ENCODE measurements at places on chromosomes 13 and 19. TPM values are rescaled to one million over a fixed set of nuclear protein-coding genes. Genes with fewer than 3 reads are reported as not detected.

- no peaks in the 10 kb centered on the region for H3K27me3 ChIP-seq
- H3K36me3 ChIP-seq, result peaks cover 83% of the 10 kb centered on the region
- H3K4me1 ChIP-seq, result no peaks in the 10 kb centered on the region
- peak overlapping the region; percentile 71 for H3K27ac ChIP-seq
- no peak for DNase-seq
These were observed 15.5 kb downstream of the SLC25A30 start for GRCh38 chr13:45402641-45403040.

DNA sequence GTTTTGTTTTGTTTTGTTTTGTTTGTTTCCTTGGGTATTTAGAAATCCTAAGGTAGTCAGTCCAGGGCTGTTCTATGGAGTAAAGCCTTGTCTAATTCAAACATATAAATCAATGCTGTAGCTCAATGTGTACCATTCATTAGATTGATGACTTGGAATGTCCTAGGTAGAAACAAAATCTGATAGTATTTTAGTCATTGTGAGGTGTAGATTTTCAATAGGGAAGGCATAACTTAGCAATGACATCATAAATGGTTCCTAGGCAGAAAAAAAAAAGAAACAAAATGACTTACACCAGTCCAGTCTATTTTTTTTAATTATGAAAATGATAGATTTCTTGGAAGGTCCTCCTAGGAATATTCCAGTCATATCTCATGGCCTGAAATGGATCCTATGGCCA lies 189.9 kb downstream of the SPRY2 start:
- H3K36me3 ChIP-seq, result no peaks in the 10 kb centered on the region
- H3K4me1 ChIP-seq, result no peaks in the 10 kb centered on the region
- H3K27me3 ChIP-seq, result no peaks in the 10 kb centered on the region
- no peak overlapping the region for H3K4me3 ChIP-seq
- no peak for DNase-seq

GRCh38 chr19:3302755-3303154 lies 63.6 kb upstream of the NFIC start:
- H3K4me3 ChIP-seq, result no peak overlapping the region
- no peak for DNase-seq
- H3K27me3 ChIP-seq, result no peaks in the 10 kb centered on the region
- no peak overlapping the region for H3K27ac ChIP-seq
- no peaks in the 10 kb centered on the region for H3K36me3 ChIP-seq
- H3K4me1 ChIP-seq, result no peaks in the 10 kb centered on the region

- no peak overlapping the region for H3K4me3 ChIP-seq
- peaks cover 57% of the 10 kb centered on the region for H3K36me3 ChIP-seq
- H3K27ac ChIP-seq, result no peak overlapping the region
- no peaks in the 10 kb centered on the region for H3K27me3 ChIP-seq
These were observed 23.0 kb downstream of the CUL4A start for GRCh38 chr13:113232208-113233003.

DNA sequence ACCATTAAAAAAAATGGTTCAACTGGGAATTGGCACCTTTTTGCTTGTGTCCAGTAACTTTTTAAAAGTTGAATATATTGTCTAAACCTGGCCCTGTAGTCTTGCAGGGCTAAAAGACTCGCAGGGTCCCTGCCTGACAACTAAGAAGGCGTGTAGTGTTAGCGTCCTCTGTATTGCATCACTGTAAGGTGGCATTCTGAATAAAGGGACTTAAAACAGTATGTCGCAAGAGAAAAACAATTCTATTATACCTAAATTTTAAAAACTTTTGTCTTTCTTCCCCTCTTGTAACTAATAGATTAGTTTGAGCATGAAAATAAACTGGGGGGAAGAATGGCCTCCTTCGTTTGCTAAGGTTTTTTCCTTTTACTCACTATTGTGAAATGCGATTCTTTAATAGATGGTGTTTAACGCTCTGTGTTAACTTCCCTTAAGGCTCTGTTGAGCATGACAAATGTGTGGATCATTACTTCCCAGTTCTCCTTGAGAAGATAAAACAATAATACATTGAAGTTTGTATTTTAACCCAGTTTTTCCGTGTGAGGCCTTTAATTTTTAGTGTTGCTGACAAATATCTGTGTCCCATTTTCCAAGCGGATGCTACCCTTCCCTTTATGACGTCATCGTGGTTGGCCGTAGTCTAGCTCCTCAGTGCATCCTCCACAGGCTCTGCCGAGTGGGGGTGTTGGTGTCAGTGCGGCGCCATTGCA lies 134.6 kb downstream of the KATNAL1 start:
- H3K4me1 ChIP-seq, result no peaks in the 10 kb centered on the region
- no peak overlapping the region for H3K27ac ChIP-seq
- H3K36me3 ChIP-seq, result no peaks in the 10 kb centered on the region
- H3K4me3 ChIP-seq, result no peak overlapping the region
- no peaks in the 10 kb centered on the region for H3K27me3 ChIP-seq
- no peak for DNase-seq

- no peaks in the 10 kb centered on the region for H3K27me3 ChIP-seq
- no peaks in the 10 kb centered on the region for H3K4me1 ChIP-seq
- peaks cover 5% of the 10 kb centered on the region for H3K36me3 ChIP-seq
- DNase-seq, result no peak
These were observed 131.5 kb downstream of the RGCC start for GRCh38 chr13:41588899-41589298.

DNA sequence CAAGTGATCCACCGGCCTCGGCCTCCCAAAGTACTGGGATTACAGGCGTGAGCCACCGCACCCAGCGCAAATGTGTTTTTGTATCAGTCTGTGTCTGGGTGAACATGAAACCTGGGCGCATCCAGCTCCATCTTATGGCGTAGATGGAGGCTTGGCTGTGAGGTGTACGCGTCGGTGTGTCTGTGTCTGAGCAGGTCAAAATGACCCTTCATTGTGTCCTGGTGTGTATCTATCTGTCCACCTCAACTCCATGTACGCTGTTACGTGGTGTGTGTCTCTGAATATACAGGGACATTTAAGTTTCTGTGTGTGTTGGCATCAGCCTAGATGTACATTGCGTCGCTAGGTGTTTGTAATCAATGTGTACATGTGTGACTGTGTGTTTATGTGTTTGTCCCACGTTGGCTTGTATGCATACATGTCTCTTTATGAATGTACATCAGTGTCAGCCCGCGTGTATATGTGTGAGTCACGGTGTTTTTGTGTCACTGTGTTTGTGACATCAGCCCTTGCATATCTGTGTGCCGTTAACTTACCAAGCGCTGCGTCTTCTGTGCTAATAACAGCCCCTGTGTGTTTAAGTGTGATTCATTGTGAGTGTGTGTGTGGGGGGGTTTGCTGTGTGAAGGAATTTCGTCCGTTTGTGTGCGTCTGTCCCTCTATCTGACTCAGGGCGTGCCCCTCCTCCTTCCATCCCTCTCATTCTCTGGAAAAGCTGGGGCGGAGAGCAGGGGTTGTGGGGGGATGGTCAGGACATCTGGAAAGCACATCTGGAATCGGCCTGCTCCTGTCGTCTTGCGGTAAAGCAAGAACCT lies 6.4 kb downstream of the AXL start:
- H3K4me1 ChIP-seq, result peaks cover 37% of the 10 kb centered on the region
- H3K4me3 ChIP-seq, result peak overlapping the region; percentile 56
- H3K27ac ChIP-seq, result peak overlapping the region; percentile 90
- DNase-seq, result peak; percentile 93
- peaks cover 10% of the 10 kb centered on the region for H3K36me3 ChIP-seq
- H3K27me3 ChIP-seq, result no peaks in the 10 kb centered on the region

- H3K27ac ChIP-seq, result peak overlapping the region; percentile 99
- DNase-seq, result peak; percentile 79
- H3K4me1 ChIP-seq, result no peaks in the 10 kb centered on the region
- no peaks in the 10 kb centered on the region for H3K27me3 ChIP-seq
- H3K4me3 ChIP-seq, result peak overlapping the region; percentile 83
These were observed 737 bp upstream of the ZNF181 start for GRCh38 chr19:34733266-34733745.

DNA sequence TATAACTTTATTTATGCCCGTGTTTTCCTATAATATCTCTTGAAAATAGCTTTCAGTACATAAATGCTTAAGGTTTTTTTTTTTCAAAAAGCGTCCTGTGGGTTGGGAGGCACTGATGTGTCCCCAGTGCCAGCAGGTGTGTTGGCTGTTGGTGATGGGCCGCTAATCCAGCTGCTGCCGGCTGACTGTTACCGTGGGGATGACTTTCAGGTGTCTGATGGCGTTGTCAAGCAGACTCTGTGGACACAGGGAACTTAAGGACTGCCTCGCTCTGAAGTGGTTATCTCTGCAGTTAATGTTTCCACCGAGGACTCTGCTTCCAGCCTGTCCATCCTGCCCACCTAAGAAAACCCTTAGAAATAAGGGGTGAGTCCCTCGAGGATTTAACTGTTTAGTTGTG lies 94.5 kb downstream of the ANKRD10 start:
- no peak overlapping the region for H3K4me3 ChIP-seq
- H3K27ac ChIP-seq, result no peak overlapping the region
- no peaks in the 10 kb centered on the region for H3K27me3 ChIP-seq
- no peaks in the 10 kb centered on the region for H3K36me3 ChIP-seq
- peaks cover 6% of the 10 kb centered on the region for H3K4me1 ChIP-seq

GRCh38 chr13:26953291-26953690 lies 192.7 kb upstream of the GPR12 start:
- H3K27me3 ChIP-seq, result no peaks in the 10 kb centered on the region
- no peak overlapping the region for H3K27ac ChIP-seq
- H3K4me1 ChIP-seq, result no peaks in the 10 kb centered on the region

GRCh38 chr19:10796653-10797052 lies 39.4 kb downstream of the TMED1 start:
- no peaks in the 10 kb centered on the region for H3K4me1 ChIP-seq
- peaks cover 90% of the 10 kb centered on the region for H3K36me3 ChIP-seq

GRCh38 chr19:5397804-5398692 lies 57.2 kb upstream of the ZNRF4 start:
- no peak for DNase-seq
- peaks cover 8% of the 10 kb centered on the region for H3K27me3 ChIP-seq
- H3K36me3 ChIP-seq, result no peaks in the 10 kb centered on the region
- H3K4me3 ChIP-seq, result no peak overlapping the region
- H3K27ac ChIP-seq, result no peak overlapping the region

- no peak overlapping the region for H3K27ac ChIP-seq
- no peaks in the 10 kb centered on the region for H3K27me3 ChIP-seq
- no peak for DNase-seq
- no peaks in the 10 kb centered on the region for H3K4me1 ChIP-seq
- H3K4me3 ChIP-seq, result no peak overlapping the region
These were observed 46.9 kb upstream of the SLITRK1 start for GRCh38 chr13:83929157-83929556.

- H3K4me1 ChIP-seq, result no peaks in the 10 kb centered on the region
- no peaks in the 10 kb centered on the region for H3K36me3 ChIP-seq
- no peak overlapping the region for H3K27ac ChIP-seq
- DNase-seq, result no peak
- no peak overlapping the region for H3K4me3 ChIP-seq
These were observed 24.7 kb upstream of the GPR183 start for GRCh38 chr13:99331881-99332293.

GRCh38 chr19:41420101-41420880 lies 6.9 kb downstream of the B3GNT8 start:
- no peaks in the 10 kb centered on the region for H3K4me1 ChIP-seq
- peaks cover 72% of the 10 kb centered on the region for H3K36me3 ChIP-seq
- DNase-seq, result no peak
- no peak overlapping the region for H3K4me3 ChIP-seq

- peak overlapping the region; percentile 8 for H3K27ac ChIP-seq
- no peak overlapping the region for H3K4me3 ChIP-seq
- H3K27me3 ChIP-seq, result no peaks in the 10 kb centered on the region
- no peaks in the 10 kb centered on the region for H3K36me3 ChIP-seq
These were observed 335.7 kb downstream of the RFC3 start for GRCh38 chr13:34153428-34154180.

DNA sequence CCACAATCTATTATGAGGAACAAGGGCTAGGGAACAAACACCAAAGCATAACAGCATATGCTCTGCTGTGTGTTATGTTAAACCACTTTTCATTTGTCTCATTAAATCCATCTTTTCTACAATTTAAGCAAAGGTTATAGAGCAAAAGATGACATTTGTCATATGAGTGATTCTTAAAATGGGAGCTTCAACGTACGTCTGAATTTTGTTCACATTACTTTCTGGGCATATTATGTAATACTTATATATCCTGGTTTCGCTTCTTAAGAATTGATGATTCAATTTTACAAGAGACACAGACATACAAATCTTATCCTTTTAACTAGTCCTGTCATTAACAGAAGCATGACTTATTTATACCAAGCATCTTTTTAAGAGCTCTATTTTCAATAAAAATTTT lies 3.3 kb upstream of the TPP2 start:
- H3K36me3 ChIP-seq, result no peaks in the 10 kb centered on the region
- H3K27me3 ChIP-seq, result no peaks in the 10 kb centered on the region
- DNase-seq, result no peak
- peaks cover 22% of the 10 kb centered on the region for H3K4me1 ChIP-seq
- no peak overlapping the region for H3K27ac ChIP-seq

DNA sequence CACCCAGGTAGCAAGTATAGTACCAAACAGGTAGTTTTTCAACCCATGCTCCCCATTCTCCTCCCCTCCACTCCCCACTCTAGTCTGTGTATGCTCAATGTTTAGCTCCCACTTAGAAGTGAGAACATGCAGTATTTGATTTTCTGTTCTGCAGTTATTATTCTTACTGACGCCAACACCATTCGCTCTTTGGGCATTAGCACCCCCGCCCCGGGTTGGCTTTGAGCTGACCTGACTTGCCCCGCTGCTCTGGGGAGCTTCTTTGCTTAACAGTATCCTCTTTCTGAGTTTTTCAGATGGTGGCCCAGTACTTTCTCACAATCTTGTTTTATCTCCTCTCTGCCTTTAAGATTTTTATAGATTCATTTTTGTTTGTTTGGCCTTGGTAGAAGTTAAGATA lies 138.7 kb downstream of the CRYL1 start:
- H3K36me3 ChIP-seq, result no peaks in the 10 kb centered on the region
- no peaks in the 10 kb centered on the region for H3K27me3 ChIP-seq
- H3K27ac ChIP-seq, result no peak overlapping the region
- no peak overlapping the region for H3K4me3 ChIP-seq
- no peak for DNase-seq
- no peaks in the 10 kb centered on the region for H3K4me1 ChIP-seq

- DNase-seq, result peak; percentile 56
- H3K4me3 ChIP-seq, result no peak overlapping the region
- no peaks in the 10 kb centered on the region for H3K27me3 ChIP-seq
- no peak overlapping the region for H3K27ac ChIP-seq
- no peaks in the 10 kb centered on the region for H3K4me1 ChIP-seq
These were observed 55.0 kb downstream of the LATS2 start for GRCh38 chr13:21006141-21007005.

The RPS19 gene
- total RNA-seq, result 415 TPM

The PSG5 gene
- total RNA-seq, result not detected

The FFAR1 gene
- total RNA-seq, result not detected

The NLRP11 gene
- not detected for total RNA-seq

The NOVA2 gene
- 3.9 TPM for total RNA-seq

The RNF225 gene
- total RNA-seq, result not detected

The RUBCNL gene
- 1.5 TPM for total RNA-seq

The S1PR5 gene
- 0.12 TPM for total RNA-seq

The NCR1 gene
- total RNA-seq, result not detected

The NAPSA gene
- total RNA-seq, result 0.31 TPM

The C1QTNF9 gene
- 0.67 TPM for total RNA-seq

The HIF3A gene
- total RNA-seq, result 73.1 TPM

The PSMC4 gene
- 76.0 TPM for total RNA-seq

The SIGLEC9 gene
- 1.5 TPM for total RNA-seq

All from right atrium auricular region (tissue), 2 donors.